ENCODE measurements at places on chromosomes 3 and 15.

DNA sequence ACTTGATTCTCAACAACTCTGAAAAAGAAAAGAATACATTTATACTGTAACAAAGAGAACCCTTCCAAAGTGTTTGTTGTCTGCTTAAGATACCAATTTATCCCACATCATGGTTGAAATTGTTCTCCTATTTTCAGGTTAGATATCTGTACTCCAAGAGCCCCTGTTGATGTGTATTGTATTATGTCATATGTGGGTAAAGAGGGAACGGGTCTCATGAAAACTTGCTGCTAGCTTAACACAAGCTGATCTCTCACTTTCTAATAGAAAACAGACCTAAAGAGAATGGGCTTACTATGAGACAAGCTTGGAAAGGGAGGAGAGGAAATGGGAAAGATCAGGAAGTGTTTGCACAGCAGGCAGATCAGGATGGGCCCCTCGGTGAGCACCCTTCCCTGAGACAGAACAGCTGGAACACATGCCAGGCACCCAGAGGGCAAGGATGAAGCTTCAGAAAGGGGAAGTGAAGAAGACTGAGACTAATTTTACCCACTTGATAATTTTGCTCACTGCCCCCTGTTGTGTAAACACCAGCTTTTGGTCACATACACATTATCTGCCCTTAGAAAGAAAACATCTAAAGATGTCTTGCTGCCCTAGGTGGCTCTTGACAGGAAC is 747.9 kb upstream of the CCDC54 start:
- no peak for DNase-seq

- no peak for DNase-seq
Observed at GRCh38 chr3:15271030-15271429, 61.4 kb downstream of the SH3BP5 start.

DNA sequence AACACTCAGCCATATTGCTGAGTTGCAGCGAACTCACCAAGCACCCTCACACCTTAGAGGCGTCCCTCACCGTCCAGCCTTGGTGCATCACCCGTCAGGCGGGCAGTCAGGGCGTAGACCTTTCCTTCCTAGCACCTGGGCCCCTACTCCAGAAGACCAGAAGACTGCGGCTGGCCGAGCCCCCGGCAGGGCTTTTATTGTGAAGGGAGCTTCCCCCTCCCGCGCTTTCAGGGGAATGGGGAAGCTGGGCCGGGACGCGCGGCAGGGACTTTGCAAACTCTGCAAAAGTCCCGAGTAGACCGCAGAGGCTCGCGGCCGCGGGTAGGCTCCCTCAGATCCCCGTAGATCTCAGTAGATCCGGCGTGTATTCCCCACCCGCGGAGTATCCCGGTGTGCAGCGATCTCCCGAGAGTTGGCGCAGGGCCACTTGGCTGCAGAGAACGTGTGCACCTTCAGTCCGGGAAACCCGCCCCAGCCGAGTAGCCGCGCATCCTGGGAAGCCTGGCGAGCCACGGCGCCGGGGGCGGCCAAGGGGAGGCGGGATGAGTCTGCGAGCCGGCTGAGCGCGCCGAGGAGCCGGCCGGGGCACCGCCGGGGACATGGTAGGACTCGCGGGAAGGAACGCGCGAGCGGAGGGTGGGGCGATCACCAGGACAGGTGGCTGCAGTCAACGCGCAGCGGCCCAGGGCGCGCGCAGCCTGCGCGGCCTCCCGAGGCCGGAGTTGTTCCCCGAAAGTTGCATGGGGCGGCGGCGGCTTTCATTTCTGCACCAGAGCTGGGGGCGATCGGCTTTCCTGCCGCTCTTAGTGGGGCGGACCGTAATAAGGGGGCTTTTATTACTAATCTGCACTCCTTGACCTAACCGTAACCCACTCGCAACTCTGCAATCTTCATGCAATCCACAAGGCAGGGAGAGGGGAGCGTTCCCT is at the start of gene GASK1A:
GASK1A (plus strand) TSS at position 268 of the 929 bp plus-strand sequence; CDS start at position 600, 332 bp downstream.
- DNase-seq, result peak; percentile 20

- DNase-seq, result no peak
Observed at GRCh38 chr3:105527949-105528348, 161.2 kb downstream of the ALCAM start.

DNA sequence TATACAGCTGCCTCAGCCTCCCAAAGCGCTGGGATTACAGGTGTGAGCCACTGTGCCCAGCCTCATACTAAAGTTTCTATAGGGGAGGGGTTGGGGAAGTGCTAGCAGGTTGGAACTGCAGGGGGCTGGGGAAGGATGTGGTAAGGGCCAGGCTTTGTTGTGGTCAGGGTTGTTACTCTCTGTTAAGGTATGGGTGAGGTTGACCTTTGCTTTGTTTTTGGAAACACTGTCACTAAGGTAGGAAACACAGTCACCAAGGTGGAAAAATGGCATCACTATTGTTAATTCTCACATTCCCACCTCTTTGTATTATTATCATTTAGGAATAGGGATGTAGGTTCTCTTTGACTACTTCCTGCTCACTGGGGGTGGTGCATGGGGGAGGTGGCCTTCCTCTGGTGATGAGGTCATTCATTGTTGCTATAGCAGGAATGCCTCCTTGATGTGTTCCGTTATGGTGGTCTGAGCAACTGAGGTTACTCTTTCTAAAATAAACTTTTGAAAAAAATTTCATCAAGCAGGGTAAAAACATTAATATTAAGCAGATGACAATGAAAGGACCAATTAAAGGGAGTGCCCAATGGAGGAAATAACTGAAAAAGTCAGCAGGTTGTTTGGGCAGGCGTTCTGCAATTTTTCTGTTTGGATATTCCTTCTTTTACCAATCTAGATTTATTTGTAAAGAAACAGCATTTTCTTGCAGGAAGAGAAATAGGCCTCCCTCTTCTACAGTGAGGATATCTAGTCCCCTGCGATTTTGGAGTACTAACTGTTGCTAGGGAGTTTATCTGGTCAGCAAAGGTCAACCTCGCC is 150.5 kb downstream of the WDR76 start:
- no peak for DNase-seq

DNA sequence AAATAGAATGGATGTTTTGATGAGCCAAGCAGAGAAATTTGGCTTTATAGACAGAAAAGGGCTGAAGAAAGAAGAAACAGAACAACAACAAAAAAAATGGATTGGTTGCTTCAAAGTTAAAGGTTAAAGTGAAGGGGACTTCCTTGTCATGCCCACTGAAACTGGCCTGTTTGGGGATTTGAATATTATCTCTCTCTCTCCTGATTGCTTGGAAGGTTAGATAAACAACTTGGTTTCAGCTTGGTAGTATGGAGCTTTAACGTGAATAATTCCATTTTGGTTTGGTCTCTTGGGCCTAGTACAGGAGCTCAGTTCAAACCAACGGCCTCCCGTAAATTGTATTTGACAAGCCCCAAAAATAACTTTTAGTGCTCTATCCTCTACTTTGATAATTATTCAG is 70.8 kb upstream of the MBNL1 start:
- no peak for DNase-seq

- no peak for DNase-seq
Observed at GRCh38 chr3:20104167-20104661, 64.0 kb downstream of the KAT2B start.

Data from AG08395 (cell line).